ENCODE measurements at places on chromosomes 6 and 20. TPM values are rescaled to one million over a fixed set of nuclear protein-coding genes. Genes with fewer than 3 reads are reported as not detected.

DNA sequence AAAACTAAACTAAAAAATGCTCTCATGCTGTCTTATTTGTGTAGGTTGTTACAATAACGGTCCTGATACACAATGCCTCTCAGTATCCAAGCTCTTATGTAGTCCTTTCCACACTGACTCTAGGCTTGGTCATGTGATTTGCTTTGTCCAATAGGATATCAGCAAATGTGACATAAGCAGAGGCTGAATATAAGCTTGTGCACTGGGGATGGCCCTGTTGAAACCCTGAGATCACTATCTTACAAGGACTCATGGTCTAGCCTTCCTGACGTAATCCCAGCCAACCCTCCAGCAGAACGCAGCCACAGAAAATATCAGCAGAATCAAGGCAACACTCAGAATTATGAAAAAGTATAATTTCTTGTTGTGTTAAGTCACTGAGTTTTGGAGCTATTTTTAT lies 145.1 kb upstream of the CCN2 start:
- no peaks in the 10 kb centered on the region for H3K27me3 ChIP-seq
- H3K4me1 ChIP-seq: no peaks in the 10 kb centered on the region
- no peak for DNase-seq
- H3K4me3 ChIP-seq: no peak overlapping the region
- H3K27ac ChIP-seq: no peak overlapping the region

DNA sequence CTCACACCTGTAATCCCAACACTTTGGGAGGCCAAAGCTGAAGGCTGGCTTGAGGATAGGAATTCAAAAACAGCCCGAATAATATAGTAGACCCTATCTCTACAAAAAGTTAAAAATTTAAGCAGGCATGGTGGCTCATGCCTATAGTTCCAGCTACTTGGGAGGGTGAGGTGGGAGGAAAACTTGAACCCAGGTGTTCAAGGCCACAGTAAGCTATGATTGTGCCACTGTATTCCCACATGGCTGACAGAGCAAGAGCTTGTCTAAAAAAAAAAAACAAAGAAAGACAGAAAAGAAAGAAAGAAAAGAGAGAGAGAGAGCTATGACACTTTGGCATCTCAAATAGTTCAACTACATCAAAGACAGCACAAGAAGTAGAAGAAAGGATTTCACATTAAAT lies 33.2 kb downstream of the DCDC2 start:
- H3K27ac ChIP-seq: no peak overlapping the region
- no peak overlapping the region for H3K4me3 ChIP-seq
- no peak for DNase-seq
- no peaks in the 10 kb centered on the region for H3K36me3 ChIP-seq

DNA sequence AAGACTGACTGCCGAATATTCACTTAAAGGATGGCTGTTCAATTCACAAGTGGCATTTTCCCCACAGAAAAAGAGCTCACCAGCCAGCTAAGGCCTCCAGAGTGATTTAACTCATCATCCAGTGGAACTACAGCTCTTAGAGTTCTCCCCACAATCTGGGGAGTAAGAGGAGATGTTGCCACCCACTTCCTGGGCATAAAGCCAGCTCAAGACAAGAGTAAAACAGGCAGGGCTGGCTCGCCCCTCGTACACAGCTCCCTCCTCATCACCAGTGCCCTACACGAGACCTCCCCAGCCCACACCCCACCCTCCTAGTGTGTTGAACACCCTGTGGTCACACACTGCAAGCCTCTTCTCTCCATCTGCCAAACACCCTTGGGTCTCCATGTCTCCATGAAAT lies 47.2 kb upstream of the IPCEF1 start:
- H3K4me3 ChIP-seq: no peak overlapping the region
- H3K36me3 ChIP-seq: no peaks in the 10 kb centered on the region
- H3K4me1 ChIP-seq: peaks cover 6% of the 10 kb centered on the region

- no peaks in the 10 kb centered on the region for H3K36me3 ChIP-seq
- peaks cover 4% of the 10 kb centered on the region for H3K4me1 ChIP-seq
- H3K4me3 ChIP-seq: no peak overlapping the region
- no peaks in the 10 kb centered on the region for H3K27me3 ChIP-seq
These were observed 19.6 kb upstream of the RREB1 start for GRCh38 chr6:7088076-7088742.

- H3K36me3 ChIP-seq: no peaks in the 10 kb centered on the region
- no peak overlapping the region for H3K4me3 ChIP-seq
- H3K27ac ChIP-seq: no peak overlapping the region
- H3K4me1 ChIP-seq: no peaks in the 10 kb centered on the region
- H3K27me3 ChIP-seq: no peaks in the 10 kb centered on the region
These were observed 39.1 kb downstream of the EPB41L2 start for GRCh38 chr6:131023834-131024504.

DNA sequence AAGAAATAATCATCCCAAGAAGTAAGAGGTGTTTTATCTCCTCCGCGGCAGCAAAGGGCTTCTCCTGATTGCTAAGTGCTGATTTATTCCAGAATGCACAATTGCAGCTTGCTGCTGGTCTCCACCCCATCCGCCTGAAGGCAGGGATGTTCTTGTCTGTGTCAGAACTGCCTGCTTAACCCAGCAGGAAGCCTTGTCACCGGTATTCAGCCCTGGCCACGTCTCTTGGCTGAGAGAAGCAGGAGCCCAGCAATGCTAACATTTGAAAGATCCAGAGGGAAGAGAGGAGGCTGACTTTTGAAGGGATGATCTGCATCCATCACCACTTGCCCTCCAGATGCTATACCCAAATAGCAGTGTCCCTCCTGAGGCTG lies 4.2 kb downstream of the SCML4 start:
- H3K36me3 ChIP-seq: no peaks in the 10 kb centered on the region
- peak overlapping the region; percentile 37 for H3K4me3 ChIP-seq
- peaks cover 19% of the 10 kb centered on the region for H3K27me3 ChIP-seq
- peak overlapping the region; percentile 32 for H3K27ac ChIP-seq
- DNase-seq: no peak
- peaks cover 26% of the 10 kb centered on the region for H3K4me1 ChIP-seq

- no peak overlapping the region for H3K27ac ChIP-seq
- H3K36me3 ChIP-seq: peaks cover 43% of the 10 kb centered on the region
- H3K27me3 ChIP-seq: no peaks in the 10 kb centered on the region
- no peaks in the 10 kb centered on the region for H3K4me1 ChIP-seq
- no peak for DNase-seq
These were observed 18.2 kb downstream of the RNASET2 start for GRCh38 chr6:166938150-166938549.

- no peaks in the 10 kb centered on the region for H3K27me3 ChIP-seq
- DNase-seq: no peak
- no peak overlapping the region for H3K4me3 ChIP-seq
- no peaks in the 10 kb centered on the region for H3K36me3 ChIP-seq
- no peak overlapping the region for H3K27ac ChIP-seq
- no peaks in the 10 kb centered on the region for H3K4me1 ChIP-seq
These were observed 80.2 kb downstream of the MLIP start for GRCh38 chr6:54191461-54191860.

DNA sequence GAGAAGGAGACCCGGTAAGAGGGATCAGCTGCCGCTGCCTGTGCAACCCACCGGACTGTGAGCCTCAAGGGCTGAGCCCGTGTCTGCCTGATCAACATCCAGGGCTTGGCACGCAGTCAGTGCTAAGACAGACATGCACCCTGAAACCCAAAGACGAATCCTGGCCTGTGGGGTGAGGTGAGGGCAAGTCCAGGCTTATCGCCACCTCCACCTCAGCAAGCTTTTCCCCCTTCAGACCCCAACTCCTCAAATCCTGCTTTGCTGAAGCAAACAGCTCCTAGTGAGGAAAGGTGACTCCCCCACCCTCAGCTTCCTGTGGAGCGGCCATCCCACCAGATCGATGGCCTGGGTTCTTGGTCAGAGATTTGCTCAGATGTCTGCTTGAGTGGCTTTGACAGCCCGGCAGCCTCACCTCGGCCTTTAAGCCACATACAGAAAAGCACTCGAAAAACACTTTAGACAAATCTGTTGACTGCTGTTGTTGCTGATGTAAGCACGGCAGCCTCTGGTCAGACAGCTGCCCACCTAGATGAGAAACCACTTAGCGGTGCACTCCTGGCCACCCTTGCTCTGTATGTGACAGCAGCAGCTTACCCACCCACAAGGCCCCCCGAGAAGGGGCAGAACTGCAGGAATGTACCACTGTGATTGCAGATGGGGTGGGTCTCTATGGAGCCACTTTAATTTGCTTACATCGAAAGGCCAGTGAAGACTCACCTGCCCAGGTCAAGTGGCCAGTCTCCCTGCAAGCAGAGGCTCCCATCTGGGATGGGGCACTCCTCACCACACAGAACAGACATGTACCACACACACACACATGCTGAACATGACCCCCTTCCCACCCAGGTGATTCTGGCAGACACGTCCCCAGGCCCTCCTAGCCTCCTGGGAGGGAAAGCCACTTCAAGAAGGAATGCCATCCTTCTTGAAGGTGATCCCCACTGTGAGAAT lies 14.8 kb downstream of the MTCH1 start:
- H3K4me3 ChIP-seq: no peak overlapping the region
- peaks cover 94% of the 10 kb centered on the region for H3K36me3 ChIP-seq
- no peak for DNase-seq
- H3K27me3 ChIP-seq: no peaks in the 10 kb centered on the region

DNA sequence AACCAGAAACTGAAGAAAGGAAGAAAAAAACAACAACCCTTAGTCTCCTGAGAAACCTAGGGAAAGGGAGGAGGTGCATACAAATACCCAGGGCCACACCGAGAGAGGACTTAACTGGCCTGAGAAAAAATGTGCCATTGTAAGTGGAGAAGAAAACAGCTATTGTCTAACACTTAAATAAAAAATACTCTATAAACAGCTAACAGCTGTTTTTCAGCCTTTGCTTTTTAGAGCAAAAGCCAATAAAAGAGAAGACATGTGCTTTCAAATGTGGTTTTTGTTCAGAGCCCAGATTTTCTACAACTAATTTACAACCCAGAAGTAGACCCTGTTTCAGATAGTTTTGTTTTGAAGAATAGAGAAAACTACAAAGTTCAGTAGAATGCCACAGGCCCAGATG lies 56.0 kb upstream of the SLC22A16 start:
- H3K4me3 ChIP-seq: no peak overlapping the region
- H3K36me3 ChIP-seq: no peaks in the 10 kb centered on the region
- H3K4me1 ChIP-seq: peaks cover 13% of the 10 kb centered on the region
- H3K27ac ChIP-seq: no peak overlapping the region

DNA sequence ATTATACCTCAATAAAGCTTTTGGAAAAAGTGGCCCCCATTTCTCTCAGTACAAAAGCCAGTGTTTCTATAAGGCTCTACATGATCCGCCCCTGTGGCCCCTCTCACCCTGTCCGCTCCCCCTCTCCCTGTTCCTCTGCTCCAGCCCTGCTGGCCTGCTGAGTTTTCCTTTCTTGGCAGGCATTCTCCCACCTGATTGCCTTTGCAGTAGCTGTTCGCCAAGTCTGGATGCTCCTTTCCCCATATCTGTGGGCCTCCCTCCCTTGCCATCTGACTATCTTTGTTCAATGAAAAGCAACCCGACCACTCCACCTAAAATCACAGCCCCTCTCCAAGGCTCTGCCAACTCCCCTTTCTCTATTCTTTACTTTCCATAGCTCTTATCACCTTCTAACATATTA lies 33.2 kb downstream of the CDH22 start:
- H3K27ac ChIP-seq: no peak overlapping the region
- no peaks in the 10 kb centered on the region for H3K36me3 ChIP-seq
- no peak overlapping the region for H3K4me3 ChIP-seq
- H3K27me3 ChIP-seq: peaks cover 39% of the 10 kb centered on the region

GRCh38 chr6:34298941-34299340 lies 50.1 kb upstream of the SMIM29 start:
- no peak overlapping the region for H3K27ac ChIP-seq
- no peaks in the 10 kb centered on the region for H3K4me1 ChIP-seq
- no peak for DNase-seq

DNA sequence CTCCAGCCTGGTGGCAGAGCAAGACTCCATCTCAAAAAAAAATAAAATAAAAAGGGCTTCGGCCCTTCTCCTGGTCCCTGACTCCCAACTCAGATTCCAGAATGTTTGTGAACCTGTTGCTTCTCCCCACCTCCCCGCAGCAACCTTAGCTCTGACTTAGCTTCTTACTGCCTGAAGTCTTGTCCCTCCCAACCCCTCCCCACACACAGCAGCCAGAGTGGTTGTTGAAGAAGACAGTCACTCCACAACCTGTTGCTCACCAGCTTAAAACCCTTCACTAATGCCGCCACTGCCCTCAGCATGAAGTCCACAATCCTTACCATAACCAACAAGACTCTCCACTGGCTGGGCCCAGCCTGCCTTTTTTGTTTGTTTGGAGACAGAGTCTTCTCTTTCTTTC lies 6.5 kb upstream of the PTPRT start:
- H3K4me1 ChIP-seq: no peaks in the 10 kb centered on the region
- no peaks in the 10 kb centered on the region for H3K36me3 ChIP-seq
- DNase-seq: no peak
- H3K27me3 ChIP-seq: peaks cover 20% of the 10 kb centered on the region
- H3K27ac ChIP-seq: no peak overlapping the region
- no peak overlapping the region for H3K4me3 ChIP-seq

DNA sequence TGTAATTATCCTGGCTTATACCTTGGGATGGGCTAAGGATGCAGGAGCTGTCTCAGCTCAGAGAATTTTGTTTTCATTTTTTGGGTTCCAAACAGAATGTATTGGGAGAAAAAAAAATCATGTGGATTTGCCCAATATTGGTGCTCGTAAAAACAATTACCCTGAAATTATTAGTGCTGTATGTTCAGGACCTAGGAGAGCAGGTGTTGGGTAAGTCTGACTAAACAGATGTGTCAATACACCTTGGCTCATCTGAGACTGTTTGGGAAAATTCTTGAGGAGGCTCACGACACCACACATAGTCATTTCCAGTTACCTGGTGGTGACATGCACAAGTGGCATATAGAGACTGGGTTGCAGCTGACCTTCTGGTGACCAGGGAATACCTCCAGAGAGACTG lies 802.1 kb upstream of the FLRT3 start:
- no peaks in the 10 kb centered on the region for H3K36me3 ChIP-seq
- H3K27ac ChIP-seq: no peak overlapping the region
- no peak overlapping the region for H3K4me3 ChIP-seq
- no peaks in the 10 kb centered on the region for H3K4me1 ChIP-seq

Gene CDH26
- 2.1 TPM for total RNA-seq

Gene PCK1
- total RNA-seq: 5.9 TPM

Gene PKHD1
- total RNA-seq: 0.52 TPM

Gene LY6G6D
- total RNA-seq: 30.8 TPM

Gene TMEM200A
- 0.76 TPM for total RNA-seq

Gene SLC22A16
- total RNA-seq: not detected

Gene ASIP
- not detected for total RNA-seq

Gene TRIM15
- total RNA-seq: 1.1 TPM

Gene GMPR
- 16.4 TPM for total RNA-seq

Gene C4B
- total RNA-seq: 5.6 TPM

Gene HFE
- total RNA-seq: 4.0 TPM

Gene CALHM6
- not detected for total RNA-seq

Gene LRFN2
- total RNA-seq: not detected

Gene C6orf52
- not detected for total RNA-seq

Gene C20orf204
- 5.1 TPM for total RNA-seq

Gene GSTA2
- total RNA-seq: not detected
